ENCODE measurements at places on chromosomes 1 and 21.

DNA sequence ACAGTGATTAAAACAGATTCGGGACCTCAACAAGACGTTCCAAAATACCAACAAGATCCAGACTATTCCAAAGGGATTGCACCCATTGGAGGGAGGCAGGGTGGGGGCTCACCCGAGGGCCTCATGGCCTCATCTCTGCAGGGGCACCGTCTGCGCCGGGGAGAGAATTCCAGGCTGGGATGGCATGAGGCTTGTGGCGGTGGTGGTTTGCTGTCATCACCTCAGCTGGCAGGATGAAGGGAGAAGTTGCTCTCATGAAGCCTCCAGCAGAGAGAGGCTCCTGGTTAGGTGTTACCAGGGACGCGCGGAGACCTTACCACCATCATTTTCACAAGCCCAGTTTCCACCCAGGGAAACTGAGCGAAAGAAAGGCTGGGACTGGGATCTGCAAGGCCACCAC lies 6.7 kb upstream of the PDPN start:
- no peak for DNase-seq

GRCh38 chr1:164604541-164604940 lies 45.6 kb downstream of the PBX1 start:
- no peak for DNase-seq

GRCh38 chr1:182413969-182414368 lies 13.5 kb upstream of the TEDDM1 start:
- DNase-seq: no peak

DNA sequence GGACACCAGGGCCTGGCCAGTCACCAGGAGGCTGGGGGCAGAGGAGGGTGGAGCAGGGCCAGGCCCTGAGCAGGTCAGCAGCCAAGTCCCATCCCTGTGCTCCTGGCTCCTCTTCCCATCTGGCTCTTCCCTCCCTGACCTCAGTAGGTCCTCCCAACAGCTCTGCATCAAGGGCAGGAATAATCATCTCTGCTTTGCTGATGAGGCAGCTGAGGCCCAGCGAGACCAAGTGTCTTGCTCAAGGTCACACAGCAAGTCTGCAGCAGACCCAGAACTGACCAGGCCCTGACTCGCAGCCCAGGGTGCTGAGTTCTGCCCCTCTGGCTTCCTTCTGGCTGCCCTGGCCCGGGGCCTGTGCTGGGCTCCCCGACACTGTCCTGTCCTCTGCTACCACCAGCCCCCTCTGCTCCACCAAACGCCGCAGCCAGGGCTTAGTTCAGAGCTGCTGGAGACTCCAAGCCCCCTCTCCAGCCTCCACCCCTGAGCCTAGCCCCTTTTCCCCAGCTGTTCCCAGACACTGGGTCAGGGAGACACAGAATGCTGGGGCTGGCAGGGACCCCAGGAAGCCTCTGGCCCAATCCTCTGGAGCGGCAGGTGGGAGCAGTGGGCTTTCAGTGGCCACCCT lies 224.9 kb downstream of the PTPRU start:
- DNase-seq: no peak

- DNase-seq: no peak
These were observed 14.4 kb upstream of the CAMTA1 start for GRCh38 chr1:6770751-6771440.

GRCh38 chr1:39944410-39945112 lies 10.4 kb upstream of the MFSD2A start:
- DNase-seq: no peak

GRCh38 chr21:42324896-42325295 lies 9.7 kb upstream of the TFF3 start:
- DNase-seq: no peak

- peak; percentile 45 for DNase-seq
These were observed 25.0 kb downstream of the SZT2 start for GRCh38 chr1:43414634-43415223.

DNA sequence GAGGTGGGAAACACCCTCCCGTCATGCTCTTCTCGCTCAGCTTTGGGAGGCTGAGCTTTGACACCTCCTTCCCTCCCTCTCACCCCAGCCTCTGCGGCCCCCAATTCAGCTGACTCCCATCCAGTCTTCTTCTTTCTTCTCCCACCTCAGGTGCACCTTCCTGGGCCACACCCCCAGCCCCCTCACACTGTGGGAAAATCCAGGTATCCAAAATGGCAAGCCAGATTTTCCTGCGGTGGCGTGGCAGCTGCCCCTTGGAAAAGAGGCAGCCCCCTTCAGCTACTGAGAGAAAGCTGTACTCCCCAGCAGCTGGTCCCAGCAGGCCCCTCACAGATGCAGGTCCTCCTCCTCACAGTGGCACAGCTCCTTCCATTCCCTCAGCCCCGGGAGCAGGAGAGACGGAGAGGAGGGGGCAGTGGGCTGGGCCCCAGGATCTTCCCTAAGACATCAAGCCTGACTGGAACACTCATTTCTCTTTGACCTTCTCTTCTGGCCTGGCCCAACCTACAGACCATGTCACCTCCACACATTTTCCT lies 61.6 kb downstream of the OPTC start:
- no peak for DNase-seq

- no peak for DNase-seq
These were observed 60.4 kb upstream of the NBPF3 start for GRCh38 chr1:21379571-21379970.

- DNase-seq: no peak
These were observed 148.7 kb downstream of the ADGRL2 start for GRCh38 chr1:81949421-81949820.

DNA sequence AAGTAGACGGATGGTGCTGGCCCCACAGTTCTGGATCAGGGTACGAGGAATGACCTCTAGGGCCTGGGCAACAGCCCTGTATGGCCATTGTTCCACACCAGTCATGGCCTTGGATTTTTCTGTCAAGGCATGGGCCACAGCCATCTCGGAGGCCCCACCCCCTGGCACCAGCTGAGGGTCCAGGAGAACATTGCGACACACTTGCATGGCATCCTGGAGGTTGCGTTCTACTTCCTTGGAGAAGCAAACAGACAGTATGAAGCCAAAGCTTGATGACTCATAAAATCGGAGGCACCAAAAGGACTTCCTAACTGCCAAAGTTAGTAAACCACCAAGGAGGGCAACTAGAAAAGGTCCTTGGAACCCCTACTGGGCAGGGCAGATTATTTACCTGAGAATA lies 11.9 kb upstream of the VHLL start:
- no peak for DNase-seq

GRCh38 chr1:4179914-4180735 lies 280.1 kb upstream of the C1orf174 start:
- DNase-seq: no peak

GRCh38 chr1:240074908-240075307 lies 16.8 kb upstream of the FMN2 start:
- no peak for DNase-seq

DNA sequence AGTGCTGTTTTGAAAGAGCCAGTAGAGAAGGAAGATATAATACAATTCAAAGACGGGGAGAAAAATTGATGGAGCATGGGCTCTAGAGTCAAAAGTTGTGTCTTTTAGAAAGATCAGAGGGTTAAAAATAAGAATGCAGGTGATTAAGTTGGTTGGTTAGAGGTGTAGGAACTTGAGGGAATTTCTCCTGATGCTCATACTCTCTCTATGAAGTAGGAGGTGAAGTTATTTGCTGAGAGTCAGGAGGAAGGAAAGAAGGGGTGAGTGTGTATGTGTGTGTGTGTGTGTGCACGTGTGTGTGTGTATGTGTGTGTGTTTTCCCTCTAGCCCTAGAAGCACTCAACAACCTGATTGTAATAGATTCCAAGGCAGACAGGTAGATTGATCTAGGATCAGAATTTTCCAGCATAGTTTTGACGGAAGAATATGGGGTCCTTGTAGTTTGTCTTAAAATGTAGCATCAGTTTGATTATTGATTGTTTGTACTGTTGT lies 88.3 kb upstream of the MACF1 start:
- no peak for DNase-seq

DNA sequence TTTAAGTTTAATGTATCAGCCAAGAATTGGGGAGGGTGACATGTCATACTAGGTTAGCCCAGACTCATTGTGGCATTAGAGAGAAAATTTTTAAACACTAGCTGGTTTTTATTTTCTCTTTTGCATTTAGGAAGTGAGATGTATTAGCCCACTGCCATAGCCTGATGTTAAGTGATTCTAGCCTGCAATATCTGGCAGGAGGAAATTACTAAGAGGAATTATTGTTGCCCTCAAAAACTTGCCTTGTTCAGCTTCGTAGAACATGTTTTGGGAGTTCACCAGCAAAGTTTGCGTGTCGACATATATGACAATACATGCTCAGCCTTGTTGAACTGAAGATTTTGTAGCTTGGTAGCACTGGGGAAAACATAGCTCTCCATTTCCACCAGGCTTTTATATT lies 12.5 kb downstream of the ADAM30 start:
- no peak for DNase-seq

- no peak for DNase-seq
These were observed 16.1 kb downstream of the LAMC1 start for GRCh38 chr1:183039330-183039729.

GRCh38 chr21:30434033-30434631 lies 4.1 kb downstream of the KRTAP13-4 start:
- no peak for DNase-seq

GRCh38 chr1:209988706-209989105 lies 50.7 kb downstream of the SYT14 start:
- no peak for DNase-seq

DNA sequence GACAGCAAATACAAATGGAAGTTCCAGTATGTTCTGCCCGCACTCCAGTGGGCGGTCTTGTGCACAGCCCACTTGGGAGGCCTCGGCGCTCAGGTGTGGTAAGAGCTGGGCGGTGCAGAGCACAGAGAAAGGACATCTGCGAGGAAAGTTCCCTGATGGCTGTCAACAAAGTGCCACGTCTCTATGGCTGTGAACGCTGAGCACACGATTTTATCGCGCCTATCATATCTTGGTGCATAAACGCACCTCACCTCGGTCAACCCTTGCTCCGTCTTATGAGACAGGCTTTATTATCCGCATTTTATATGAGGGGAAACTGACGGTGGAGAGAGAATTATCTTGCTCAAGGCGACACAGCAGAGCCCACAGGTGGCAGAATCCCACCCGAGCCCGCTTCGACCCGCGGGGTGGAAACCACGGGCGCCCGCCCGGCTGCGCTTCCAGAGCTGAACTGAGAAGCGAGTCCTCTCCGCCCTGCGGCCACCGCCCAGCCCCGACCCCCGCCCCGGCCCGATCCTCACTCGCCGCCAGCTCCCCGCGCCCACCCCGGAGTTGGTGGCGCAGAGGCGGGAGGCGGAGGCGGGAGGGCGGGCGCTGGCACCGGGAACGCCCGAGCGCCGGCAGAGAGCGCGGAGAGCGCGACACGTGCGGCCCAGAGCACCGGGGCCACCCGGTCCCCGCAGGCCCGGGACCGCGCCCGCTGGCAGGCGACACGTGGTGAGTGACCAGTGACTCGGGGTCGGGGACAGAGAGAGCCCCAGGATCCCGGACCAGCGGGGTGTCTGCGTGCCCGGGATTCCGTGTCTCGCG lies at the start of gene IL12RB2:
IL12RB2 (plus strand) TSS at position 623 of the 810 bp plus-strand sequence. CDS start 12,496 bp downstream, outside the sequence.
- DNase-seq: peak; percentile 41

- DNase-seq: no peak
These were observed 467.3 kb upstream of the RGS18 start for GRCh38 chr1:191690931-191691330.

DNA sequence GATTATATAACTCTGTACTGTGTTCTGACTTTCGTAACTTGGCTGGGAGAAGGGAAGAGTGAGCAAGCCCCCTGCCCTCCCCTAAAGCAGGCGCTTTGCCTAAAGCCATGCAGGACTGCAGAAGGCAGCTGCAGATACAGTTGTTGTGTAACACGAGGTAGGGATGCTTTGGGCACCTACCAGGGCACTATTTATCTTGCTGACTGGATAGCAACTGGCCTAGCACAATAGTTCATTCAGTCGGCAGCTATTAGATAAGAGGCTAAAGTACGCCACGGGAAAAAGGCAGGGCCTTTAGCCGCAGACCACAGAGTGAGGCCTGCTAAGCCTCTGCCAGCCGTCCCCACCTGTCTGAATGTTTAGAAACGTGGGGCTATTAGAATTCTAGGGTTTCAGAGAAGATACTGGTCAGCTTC lies 80.9 kb downstream of the TTC3 start:
- DNase-seq: no peak

- no peak for DNase-seq
These were observed 158.5 kb upstream of the FGGY start for GRCh38 chr1:59138402-59138801.

- DNase-seq: no peak
These were observed 57.9 kb upstream of the SLC5A9 start for GRCh38 chr1:48164571-48164970.

- DNase-seq: no peak
These were observed 453.7 kb upstream of the RUNX1 start for GRCh38 chr21:35502821-35503220.

DNA sequence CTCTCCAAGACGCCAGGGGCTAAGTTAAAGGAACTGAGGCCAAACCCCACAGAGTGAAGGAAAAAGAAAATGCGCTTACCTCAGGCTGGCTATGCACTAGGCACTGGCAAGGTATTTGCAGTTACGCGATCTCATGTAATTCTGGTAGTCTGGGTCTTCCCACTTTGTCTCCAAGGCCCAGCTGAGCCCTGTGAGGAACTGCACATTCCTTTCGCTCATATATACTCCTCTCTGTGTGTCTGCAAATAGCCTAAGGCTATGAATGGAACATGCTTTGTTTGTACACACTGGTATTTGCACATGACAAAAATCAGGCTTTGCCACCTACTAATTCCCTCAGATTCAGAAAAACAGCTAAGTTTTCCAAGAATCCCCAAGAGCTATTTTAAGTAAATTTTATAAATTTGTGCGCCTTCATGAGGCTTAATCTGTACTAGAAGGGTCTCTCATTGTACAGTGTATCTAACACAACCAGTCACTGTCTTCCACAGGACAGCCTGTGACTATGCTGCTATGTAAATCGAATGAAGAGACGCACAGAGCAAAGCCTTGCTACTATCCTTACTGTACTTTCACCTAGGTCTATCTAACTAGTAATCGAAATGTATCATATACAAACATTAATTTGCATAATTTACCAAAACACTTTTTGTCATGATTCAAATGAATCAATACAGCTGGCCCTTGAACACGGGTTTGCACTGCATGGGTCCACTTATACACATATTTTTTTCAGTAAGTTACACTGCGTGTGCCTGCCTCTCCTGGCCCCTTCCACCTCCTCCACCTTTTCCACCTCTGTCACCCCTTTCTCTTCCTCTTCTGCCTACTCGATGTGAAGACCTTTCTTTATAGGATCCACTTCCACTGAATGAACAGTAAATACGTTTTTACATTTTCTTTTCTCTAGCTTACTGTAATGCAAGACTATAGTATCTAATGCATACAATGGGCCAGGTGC lies 87.0 kb downstream of the SIPA1L2 start:
- DNase-seq: no peak

GRCh38 chr1:17984583-17984982 lies 123.0 kb upstream of the IGSF21 start:
- DNase-seq: no peak

- DNase-seq: no peak
These were observed 23.8 kb upstream of the AHCYL1 start for GRCh38 chr1:109960745-109961094.
